ENCODE measurements at places on chromosomes 13 and 19.

DNA sequence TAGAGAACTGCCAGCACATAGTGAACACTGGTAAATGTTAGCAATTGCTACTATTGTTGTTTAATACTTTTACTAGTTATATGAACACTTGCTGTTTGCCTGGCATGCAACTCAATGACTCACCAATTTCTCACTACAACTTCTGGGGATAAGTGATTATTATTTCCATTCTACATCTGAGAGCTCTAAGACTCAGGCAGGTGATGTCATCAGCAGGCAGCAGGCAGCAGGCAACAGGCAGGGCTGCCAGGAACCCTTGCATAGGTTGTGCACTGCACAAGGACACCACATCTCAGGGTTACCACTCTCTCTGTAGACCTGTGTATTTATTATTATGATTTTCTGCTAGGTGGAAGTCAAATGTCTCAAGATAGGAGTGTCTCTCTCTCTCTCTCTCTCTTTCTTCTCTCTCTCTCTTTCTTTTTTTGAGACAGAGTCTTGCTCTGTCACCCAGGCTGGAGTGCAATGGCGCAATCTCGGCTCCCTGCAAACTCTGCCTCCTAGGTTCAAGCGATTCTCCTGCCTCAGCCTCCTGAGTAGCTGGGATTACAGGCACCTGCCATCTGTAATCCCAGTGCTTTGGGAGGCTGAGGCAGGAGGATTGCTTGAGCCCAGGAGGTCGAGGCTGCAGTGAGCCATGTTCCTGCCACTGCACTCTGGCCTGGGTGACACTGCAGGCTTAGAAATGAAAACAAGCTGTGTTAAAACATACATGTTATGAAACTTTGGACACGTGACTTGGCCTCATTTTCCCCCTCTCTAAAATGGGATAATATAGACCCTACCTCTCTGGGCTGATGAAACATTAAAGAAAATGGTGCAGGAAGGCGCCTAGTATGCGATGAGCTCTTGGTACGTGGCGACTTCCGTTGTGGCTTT lies 22.7 kb downstream of the HPN start:
- peak; percentile 62 for DNase-seq

- DNase-seq = no peak
Observed at GRCh38 chr19:19628501-19629134, 598 bp upstream of the LPAR2 start.

DNA sequence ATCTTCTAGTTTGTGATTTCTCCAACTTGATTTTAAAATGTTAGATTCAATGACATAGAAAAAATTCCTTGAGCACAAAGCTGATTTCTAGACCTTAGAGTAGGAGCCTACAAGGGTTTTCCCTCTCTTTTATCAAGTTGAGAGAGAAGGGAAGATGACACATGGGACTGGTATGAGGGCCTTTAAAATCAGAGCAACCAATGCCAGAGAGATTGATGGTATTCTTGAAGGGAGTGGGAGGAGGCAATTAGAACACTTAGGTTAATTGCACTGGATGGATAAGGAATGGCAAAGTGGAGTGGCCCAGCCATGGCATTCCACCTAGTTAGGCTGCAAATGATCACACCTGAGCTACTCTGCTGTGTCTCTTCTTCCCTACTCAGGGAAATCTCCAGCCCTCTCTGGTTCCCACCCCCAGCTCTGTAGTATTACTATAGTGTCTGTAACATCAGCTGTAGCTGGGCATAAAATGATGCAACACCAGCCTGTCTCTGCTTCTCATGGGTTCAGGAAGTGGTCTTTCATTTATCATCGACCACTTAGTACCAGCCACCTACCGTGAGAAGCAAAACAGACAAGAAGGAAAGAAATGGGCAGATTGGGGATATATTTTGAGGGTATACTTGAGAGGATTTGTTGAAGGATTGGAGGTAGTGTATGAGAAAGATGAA lies 333.6 kb downstream of the DLEU7 start:
- DNase-seq = no peak

- DNase-seq = no peak
Observed at GRCh38 chr13:109899316-109899715, 112.9 kb upstream of the IRS2 start.

DNA sequence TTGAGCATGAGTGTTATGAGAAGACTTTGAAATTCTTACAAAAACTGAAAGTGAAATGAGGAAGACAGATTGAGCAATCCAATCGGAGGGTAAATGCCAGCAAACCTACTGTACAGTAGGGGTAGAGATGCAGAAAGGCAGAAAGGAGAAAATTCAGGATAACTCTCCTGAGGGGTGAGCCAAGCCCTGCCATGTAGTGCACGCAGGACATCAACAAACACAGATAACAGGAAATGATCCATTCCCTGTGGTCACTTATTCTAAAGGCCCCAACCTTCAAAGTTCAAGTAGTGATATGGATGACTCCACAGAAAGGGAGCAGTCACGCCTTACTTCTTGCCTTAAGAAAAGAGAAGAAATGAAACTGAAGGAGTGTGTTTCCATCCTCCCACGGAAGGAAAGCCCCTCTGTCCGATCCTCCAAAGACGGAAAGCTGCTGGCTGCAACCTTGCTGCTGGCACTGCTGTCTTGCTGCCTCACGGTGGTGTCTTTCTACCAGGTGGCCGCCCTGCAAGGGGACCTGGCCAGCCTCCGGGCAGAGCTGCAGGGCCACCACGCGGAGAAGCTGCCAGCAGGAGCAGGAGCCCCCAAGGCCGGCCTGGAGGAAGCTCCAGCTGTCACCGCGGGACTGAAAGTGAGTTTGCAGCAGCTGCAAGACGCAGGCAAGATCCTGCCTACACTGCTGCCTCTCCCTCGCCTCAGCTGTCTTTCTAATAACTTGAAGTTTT lies at the start of gene TNFSF13B:
TNFSF13B (plus strand) TSS at position 118 of the 728 bp plus-strand sequence; CDS start at position 296, 178 bp downstream.
- DNase-seq = peak; percentile 13

DNA sequence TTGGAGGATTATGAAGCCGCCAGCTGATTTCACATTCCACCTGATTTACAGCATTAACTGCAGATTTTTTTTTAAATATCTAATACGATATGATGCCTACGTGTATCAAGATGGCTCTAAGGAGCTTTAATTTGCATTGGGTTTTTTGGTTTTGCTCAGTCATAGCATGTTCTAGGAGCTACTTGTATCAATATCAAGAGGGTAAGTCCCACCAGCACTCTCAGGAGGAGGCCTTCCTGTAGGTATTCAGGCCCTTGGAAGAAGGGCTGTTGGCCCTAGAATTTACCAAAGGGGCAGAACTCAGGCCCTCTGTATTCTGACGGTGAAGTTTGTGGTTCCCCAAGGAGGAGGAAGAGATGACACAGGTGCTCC lies 97.2 kb upstream of the IPO5 start:
- no peak for DNase-seq

GRCh38 chr13:28239374-28239773 lies 101.0 kb downstream of the PAN3 start:
- DNase-seq = no peak

GRCh38 chr13:98403076-98403475 lies 173.8 kb downstream of the STK24 start:
- no peak for DNase-seq

GRCh38 chr13:110366733-110367132 lies 59.6 kb downstream of the COL4A2 start:
- DNase-seq = no peak

GRCh38 chr19:781800-782184 lies 15.5 kb upstream of the PTBP1 start:
- DNase-seq = no peak

GRCh38 chr19:30029721-30030510 lies 87.9 kb downstream of the URI1 start:
- peak; percentile 20 for DNase-seq

DNA sequence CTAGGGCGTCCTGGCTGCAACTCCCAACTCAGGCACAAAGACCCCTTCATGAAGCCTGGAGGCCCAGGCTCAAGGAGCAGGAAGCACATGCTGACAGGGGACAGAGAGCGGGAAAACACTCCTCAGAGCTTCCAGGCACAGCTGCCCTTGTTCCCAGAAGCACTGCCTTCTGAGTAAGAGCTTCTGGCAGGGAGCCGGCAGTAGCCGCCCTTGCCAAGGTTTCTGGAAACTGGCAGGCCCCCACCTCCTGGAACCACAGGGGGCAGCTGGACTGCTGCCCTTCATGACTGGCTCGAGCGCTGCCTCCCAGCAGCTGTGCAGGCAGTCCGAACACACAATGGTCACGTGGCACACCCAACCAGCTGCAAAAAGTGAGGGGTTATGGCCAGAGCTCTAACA lies 33.6 kb upstream of the EPHX3 start:
- peak; percentile 92 for DNase-seq

DNA sequence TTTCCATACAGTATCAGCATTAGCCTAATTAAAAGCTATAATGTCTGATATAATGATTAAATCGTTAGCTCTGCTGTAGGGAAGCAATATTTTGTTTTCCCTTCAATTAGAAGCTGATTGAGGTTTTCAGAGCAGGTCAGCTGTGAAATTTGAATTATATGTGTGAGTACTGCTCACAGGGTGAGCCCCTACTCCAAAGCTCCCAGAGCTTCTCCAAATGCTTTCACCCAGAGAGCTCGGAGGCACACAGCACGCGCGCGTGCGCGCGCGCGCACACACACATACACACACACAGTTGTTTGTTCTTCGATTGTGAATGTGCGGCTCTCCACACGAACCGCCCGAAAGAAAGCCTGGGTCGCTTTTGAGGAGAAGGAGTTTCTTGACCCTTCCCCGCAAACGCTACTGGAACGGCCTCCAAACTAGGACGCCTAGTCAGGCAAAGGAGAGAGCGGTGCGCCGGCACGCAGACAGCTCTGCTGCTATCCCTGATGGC lies 4.8 kb upstream of the SOX1 start:
- no peak for DNase-seq

DNA sequence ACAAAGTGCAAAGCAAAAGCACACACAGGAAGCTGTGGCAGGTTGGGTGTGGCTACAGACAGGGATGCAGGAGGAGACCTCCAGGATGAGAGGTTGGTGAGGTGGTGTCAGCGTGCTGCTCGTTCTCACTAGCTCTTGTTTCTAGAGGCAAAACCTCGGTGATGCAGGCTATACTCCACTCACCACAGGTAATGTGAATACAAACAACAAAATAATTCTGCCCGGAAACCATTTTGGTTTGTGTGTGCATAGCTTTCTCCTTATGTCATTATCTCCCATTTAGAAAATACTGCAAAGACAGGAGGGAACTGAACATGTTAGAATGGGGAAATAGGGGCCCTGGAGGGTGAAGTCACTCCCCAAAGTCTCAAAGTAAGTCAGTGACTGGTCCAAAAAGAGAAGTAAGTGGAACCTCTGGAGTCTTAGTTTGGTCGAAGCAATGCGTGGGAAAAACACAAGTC lies 9.4 kb downstream of the LCP1 start:
- no peak for DNase-seq

DNA sequence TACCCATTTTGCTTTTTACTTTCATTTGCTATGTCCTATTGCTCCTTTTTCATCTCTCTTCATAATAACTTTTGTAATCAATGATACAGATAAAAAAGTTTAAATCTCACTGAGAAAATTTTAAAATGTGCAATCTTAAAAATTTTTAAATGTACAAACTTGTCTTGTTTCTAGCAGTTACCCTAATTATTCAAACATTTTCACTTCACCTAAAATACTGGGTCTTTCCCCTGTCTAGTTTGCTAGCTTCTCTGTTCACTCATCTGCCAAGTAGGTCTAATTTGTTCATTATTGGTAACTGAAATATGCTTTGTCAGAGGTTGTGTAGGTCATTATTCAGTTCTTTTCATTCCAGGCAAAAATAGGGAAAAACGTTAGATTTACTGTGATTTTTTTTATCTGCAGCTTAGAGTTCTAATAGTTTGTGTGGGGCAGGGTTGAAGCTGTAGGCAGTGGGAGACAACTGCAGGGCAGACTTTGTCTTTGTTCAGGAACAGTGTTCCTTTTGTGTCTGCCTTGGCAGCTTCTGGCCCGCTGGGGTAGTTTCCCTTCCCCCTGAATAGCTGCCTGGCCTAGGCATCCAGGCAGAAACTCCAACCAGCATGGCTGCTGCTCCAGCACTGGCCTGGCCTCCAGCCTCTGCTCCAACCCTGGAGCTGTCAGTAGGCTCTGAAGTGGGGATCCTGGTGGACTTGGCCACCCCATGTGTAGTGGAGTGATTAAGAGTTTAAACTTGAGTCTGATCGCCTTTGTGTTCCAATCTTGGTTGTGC lies 48.5 kb downstream of the WDFY2 start:
- DNase-seq = no peak

GRCh38 chr19:32097011-32097410 lies 248.4 kb upstream of the ZNF507 start:
- DNase-seq = no peak

DNA sequence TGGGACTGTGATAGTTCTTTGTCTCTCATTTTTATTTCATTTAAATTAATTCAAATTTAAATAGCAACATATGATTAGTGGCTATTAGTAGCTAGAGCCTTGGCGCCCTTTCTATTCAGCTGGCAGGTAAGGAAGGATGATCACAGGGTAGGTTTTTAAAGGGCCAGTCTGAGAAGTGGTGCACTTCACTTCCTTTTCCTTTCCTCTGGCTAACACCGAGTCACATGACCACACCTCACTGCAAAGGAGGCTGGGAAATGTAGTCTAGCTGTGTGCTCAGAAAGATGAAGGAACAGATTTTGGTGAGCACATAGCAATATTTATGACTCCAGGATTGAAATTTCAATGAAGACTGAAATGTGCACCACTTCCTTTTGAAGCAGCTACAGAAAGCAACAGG lies 128.7 kb downstream of the TSHZ3 start:
- DNase-seq = no peak

GRCh38 chr19:35513628-35514281 lies at the start of gene DMKN:
TSS of gene DMKN (minus strand) at chr19:35513649. CDS start at chr19:35513475, 174 bp downstream.
- DNase-seq = no peak

GRCh38 chr13:39760521-39760920 lies 105.1 kb downstream of the COG6 start:
- DNase-seq = no peak

- DNase-seq = no peak
Observed at GRCh38 chr13:35857769-35858168, 273.4 kb downstream of the DCLK1 start.

GRCh38 chr13:105972306-105972721 lies 563.1 kb downstream of the EFNB2 start:
- no peak for DNase-seq

GRCh38 chr13:67099494-67099893 lies 130.6 kb downstream of the PCDH9 start:
- no peak for DNase-seq

DNA sequence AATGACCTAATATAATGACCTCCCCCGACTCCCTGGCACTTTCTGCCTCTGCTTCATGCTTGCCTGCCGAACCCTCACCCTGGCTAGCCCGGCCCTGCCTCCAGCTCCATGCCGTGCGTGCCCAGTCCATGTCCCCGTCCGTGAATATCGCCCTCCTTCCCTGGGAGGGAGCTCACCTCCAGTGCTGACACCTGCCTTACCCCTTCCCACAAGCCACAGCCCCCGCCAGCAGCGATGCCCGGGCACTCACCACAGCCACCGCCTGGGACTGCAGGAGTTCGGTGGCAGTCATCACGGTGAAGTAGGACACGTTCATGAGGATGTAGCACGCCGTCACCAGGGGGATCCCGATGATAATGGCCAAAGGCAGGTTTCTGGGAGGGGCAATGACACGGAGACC lies 10.0 kb downstream of the SLC7A9 start:
- DNase-seq = no peak

- no peak for DNase-seq
Observed at GRCh38 chr19:45068041-45068440, 8.2 kb downstream of the ZNF296 start.

Measured in GM04504 (cell line).